NCI-H510A treated with DMSO at 0.1 percent for 48 hours (cell line): ENCODE measurements at places on chromosomes 2 and 18.
A peak's percentile ranks its signal among the peaks of the same experiment; 100 is the strongest.

GRCh38 chr2:3601561-3602271 lies 6.8 kb downstream of the COLEC11 start:
- no peak for DNase-seq

DNA sequence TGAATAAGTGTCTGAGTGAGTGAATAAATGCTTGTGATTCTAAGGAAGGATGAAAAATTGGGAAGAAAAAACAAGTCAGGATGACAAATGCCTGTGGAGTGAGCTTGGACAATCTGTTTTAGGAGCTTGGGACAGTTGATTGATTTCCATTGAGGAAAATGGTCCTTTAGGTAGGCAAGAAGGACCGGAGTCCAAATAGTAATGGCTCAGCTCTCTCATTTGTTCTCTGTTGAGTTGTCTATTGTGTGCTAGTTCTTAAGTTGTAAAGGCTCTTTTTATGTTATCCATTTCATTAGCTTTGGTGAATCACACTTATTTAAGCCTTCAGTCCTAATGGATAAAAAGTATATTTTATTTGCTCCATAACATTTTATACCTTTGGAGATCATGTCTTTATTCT lies 31.9 kb downstream of the FAM171B start:
- DNase-seq, result no peak

- peak; percentile 60 for DNase-seq
Measured at GRCh38 chr2:136356125-136357006, 238.4 kb upstream of the CXCR4 start.

- DNase-seq, result peak; percentile 7
Measured at GRCh38 chr2:26299471-26300101, 46.4 kb upstream of the SELENOI start.

DNA sequence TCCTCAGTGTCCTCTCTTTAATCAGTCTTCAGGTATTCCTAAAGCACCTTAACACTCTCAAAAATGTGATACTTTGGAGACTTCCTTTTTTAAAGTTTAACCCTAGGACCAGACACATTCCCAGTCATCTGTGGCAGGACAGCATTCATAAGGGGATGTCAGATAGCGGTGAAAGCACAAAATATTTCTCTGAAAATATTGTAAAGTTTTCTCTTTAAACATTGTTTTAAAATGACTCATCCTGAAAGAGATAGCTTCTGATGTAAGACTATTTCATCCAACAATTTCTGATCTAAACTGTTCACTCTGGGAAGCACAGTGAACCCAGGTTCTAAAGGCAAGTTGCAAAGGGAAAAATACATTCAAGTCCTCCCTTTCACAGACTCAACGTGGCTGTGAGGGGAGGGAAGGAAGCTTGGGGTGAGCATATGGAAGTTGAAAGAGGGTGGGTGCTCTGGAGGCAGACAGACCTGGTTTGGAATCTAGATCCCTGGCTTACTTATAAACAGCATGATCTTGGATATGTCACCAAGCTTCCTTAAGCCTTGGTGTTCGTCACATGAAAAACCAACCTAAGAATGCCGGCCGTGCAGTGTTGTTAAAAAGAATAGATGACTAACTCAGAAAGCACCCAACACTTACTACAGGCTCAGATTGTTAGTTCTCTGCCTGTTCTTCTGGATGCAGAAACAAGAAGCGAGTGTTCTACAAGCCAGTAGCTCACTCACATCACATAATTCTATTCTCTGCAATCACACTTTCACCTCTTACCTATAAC lies 12.1 kb downstream of the GALNT14 start:
- DNase-seq, result no peak

- no peak for DNase-seq
Measured at GRCh38 chr2:89767572-89768435, 1076.3 kb downstream of the RPIA start.

DNA sequence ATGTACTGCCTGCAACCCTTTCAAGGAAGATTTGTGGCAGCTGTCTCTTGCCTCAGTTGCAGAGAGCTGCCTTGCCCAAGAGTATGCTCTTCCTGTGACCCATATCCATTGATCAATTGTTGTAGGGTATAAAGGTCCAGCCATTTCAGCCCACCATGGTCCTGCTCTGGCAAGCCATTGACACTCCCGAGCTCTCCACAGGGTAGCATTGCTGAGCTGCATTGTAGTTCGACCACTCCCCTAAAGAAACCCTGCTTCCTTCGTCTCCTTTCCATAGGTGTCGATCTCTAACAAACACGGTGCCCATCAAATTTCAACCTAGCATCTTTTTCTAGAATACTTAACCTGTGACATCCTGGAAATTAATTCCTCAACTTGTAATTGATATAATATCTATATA lies 104.9 kb upstream of the NDUFV2 start:
- DNase-seq, result no peak

- no peak for DNase-seq
Measured at GRCh38 chr2:234031207-234031606, 19.3 kb upstream of the SPP2 start.

GRCh38 chr2:48952143-48952542 lies 196.6 kb upstream of the LHCGR start:
- DNase-seq, result no peak

- DNase-seq, result no peak
Measured at GRCh38 chr2:29522951-29523669, 398.3 kb downstream of the ALK start.

DNA sequence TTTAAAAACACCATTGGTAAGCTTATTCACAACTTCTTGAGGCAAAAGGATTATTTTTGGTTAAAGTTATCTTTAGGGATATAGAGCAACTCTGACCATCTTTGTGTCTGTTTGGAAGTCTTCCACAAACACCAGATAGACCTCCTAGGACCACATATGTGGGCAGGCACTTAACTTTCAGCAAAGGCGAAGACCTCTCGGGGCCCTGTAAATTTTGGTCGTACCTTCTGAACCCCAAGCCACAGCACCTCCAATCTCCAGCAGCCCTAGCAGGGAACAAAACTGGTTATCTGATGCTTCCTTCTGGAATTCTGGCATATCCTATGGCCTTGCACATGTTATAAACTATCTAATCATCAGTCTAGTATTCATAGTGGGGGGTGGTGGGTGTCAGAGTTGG lies 114.8 kb downstream of the MBD5 start:
- no peak for DNase-seq

DNA sequence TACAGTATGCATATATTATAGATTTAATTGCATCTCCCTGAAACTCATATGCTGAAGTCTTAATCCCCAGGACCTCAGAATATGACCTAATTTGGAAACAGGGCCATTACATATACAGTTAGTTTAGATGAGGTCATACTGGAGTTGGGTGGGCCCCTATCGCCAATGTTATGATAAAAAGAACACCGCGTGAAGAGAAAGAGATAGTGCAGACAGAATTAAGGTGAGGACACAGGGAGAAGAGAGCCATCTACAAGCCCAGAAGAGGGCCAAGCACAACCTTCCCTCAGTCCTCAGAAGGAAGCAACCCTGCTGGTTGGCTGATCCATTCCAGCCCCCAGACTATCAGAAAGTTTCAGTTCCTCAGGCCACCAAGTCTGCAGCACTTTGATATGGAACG lies 311.9 kb upstream of the RAB6C start:
- DNase-seq, result no peak

GRCh38 chr2:60926741-60927552 lies 45.6 kb downstream of the REL start:
- DNase-seq, result no peak

DNA sequence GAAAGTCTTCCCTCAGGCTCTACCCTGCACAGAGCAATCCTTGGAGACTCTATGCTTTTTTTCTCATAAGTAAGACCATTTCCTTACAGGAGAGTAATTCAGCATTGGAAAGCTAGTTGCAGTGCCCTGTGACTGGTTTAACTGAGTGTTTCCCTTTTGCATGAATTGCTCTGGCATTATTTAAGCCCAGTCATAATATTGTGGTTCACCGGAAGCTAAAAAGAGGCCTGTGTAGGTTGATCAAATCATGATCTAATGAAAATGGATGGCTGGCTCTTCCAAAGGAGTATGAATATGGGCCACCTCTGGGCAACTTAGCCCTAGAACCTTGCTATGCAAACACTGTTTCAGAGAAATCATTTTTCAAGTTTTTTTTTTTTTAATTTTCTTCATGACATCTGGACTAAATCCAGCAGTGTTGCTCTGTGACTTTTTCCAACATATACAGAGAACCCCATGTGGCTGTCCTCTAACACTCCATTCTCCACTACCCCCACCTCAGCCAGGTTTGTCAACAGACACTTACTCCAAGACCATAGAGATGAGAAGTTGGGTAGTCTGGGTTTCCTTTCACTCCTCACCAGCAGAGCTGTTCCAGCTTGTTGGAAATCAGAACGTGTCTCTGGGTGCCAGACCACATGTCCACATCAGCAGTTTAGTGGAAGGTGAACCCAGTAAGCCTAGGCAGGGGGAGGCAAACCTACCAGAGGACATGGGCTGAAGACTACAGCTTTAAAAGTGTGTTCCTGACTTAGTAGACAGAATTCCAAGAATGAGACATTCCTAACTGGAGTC lies 175.2 kb upstream of the SLC14A2 start:
- DNase-seq, result no peak

DNA sequence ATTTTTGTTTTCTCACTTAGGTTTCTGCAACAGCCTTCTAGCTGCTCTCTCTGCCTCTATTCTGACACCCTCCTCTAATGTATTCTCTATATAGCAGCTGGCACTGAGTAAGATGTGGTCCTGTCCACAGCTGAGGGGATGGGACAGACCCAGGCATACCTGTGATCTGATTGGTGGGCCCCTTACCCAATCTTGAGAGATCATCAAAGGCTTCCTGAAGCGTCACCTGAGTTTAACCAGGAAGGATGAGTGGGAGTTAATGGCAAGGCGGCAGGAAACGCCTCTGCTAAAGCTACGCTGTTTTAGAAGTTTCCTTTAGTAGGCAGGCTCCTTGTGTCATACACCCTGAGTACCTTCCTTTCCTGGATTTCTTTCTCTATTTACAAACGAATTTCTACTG lies 5.7 kb upstream of the TET3 start:
- DNase-seq, result no peak

DNA sequence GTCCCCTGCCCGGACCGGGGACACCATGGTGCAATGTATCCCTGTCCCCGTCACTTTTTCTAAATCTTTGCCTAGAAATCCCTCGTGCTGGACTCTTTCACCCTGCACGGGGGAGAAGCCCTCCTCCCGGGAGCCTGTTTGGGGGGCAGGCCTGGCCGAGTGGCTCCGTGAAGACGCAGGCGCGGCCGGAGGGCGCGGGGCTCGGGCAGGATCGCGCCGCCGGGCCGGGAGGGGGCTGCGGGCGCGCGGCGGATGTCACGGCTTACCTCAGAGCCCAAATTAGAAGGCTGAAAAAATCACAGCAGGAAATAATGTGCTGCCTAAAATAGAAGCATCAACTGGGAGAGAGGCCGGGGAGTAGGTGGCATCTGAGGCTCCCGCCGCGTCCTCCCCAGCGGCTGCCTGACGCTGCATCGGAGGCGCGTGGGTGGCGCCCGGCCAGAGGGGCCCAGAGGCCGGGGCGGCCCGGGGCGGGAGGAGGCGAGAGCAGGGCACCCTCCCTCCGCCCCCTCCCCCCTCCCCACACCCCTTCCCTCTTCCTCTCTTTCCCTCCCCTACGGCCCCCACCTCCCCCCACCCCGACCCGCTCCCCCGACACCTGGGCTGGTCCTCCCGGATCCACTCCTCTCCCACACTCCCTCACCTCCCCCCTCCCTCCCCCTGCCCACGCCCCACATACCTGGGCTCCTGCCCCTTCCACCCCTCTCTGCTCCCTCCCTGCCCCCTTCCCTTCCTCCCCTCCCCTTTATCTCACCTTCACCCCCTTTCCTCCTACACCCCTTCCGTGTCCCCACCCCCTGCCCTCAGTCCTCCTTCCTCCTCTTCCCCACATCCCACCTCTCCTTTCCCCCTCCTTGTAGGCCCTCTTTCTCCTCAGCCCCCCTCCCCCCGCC lies 51.9 kb downstream of the SLC4A1AP start:
- DNase-seq, result no peak

- DNase-seq, result no peak
Measured at GRCh38 chr2:31268344-31268743, 34.4 kb downstream of the EHD3 start.

- DNase-seq, result no peak
Measured at GRCh38 chr18:28112056-28112470, 64.9 kb downstream of the CDH2 start.

DNA sequence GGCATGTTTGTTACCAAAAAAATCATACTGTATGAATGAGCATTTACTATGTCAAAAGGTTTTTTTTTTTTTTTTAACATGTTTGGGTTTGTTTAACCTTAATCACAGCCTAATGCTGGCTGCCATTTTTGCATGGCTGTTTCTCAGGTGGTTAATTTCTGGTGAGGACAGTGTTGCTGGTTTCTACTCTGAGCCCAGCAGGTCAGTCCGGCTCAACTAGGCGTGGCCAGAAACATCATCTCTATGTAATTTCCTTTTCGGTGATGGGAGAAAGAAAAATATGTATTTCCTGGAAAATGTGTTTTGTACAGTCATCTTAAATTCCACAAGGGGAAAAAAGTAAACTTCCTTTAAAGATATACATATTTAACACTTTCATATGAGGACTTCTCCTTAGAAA lies 24.9 kb upstream of the BZW1 start:
- peak; percentile 31 for DNase-seq

DNA sequence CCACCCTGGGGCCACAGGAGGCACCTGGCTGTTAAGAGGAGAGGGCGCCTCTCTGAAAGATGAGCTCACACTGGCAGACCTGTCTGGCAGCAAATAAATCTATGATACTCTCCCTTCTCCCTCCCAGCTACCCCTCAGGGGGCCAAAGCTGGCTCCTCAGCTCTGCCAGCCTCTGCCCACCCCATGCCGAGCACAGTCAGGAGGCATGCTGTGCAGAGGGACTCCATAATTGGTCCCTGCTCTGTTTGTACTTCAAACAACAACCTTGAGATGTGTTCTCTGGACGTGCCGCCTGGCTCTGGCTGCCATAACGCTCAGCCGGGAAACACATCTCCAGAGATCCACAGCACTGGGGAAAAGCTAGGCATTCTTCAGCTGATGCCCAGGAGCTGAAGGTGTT lies 126.7 kb downstream of the GALNT14 start:
- DNase-seq, result peak; percentile 62

DNA sequence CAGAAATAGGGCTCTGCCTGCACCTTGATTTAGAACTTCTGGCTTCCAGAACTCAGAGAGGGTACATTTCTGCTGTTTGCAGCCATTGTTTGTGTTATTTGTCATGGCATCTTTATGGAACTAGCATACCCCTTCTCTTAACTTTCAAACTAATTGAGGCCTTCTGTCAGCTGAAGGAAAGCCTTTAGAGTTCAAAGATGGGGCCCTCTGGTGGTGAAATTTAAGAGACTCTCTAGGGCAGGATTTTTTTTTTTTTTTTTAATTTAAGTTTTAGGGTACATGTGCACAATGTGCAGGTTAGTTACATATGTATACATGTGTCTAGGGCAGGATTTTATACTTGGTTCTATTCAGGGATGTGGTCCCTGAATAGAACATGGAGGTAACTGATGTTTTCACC lies 260.6 kb upstream of the LINC00305 start:
- peak; percentile 22 for DNase-seq

GRCh38 chr2:156342254-156343095 lies 10.0 kb upstream of the NR4A2 start:
- peak; percentile 36 for DNase-seq

GRCh38 chr2:208306291-208306690 lies 40.2 kb downstream of the PIKFYVE start:
- no peak for DNase-seq

GRCh38 chr2:102755284-102755683 lies 6.5 kb upstream of the TMEM182 start:
- no peak for DNase-seq

GRCh38 chr2:84830758-84831500 lies 50.0 kb downstream of the TRABD2A start:
- no peak for DNase-seq

GRCh38 chr2:161975813-161976160 lies 98.2 kb downstream of the DPP4 start:
- no peak for DNase-seq
